ENCODE measurements at places on chromosomes 12 and 14. TPM values are rescaled to one million over a fixed set of nuclear protein-coding genes. Genes with fewer than 3 reads are reported as not detected.

- no peak for DNase-seq
Measured at GRCh38 chr14:100545359-100545758, 41.9 kb downstream of the BEGAIN start.

The LRP1-AS gene
- not detected for polyA plus RNA-seq

The CFAP54 gene
- not detected for polyA plus RNA-seq

DNA sequence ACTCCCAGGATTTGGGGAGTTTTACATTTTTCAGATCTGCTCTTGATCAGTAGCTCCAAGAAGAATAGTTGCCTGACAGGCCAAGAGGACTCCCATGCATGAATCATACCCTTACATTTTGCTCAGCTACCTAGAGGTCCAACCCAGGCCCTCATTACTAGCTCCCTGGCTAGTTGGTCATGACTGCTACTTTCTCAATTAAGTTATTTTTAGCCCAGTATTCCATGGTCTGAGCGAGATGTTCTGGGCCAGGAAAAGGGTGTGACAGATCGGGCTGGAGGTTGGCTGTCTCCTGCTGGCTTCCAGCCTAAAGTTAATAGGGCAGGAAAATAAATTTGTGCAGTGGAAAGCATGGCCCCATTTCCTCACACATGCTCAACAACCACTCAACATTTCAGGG lies 379.2 kb downstream of the GRIN2B start:
- DNase-seq: no peak

GRCh38 chr12:19624491-19624890 lies 185.2 kb downstream of the AEBP2 start:
- no peak for DNase-seq

The GNB3 gene
- 1.9 TPM for polyA plus RNA-seq

The IQSEC3 gene
- 0.30 TPM for polyA plus RNA-seq

DNA sequence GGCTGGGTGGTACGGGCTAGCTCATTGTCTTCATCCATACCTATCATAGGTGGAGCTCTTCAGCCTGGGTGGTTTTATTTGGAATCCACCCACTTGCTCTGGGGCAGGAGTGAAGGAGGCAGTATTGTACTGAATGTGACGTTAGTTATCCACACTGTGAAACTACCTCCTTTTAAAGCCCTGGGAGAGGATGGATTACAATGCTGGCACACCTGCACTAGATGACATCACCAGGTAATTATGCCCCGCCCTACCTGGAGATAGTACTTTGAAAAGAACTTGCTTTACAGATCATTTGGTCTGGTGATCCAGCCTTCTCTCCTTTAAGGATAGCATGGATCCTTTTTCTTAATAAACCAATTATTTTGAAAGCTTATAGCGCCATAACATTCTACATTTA lies 78.0 kb downstream of the B4GALNT3 start:
- DNase-seq: no peak

DNA sequence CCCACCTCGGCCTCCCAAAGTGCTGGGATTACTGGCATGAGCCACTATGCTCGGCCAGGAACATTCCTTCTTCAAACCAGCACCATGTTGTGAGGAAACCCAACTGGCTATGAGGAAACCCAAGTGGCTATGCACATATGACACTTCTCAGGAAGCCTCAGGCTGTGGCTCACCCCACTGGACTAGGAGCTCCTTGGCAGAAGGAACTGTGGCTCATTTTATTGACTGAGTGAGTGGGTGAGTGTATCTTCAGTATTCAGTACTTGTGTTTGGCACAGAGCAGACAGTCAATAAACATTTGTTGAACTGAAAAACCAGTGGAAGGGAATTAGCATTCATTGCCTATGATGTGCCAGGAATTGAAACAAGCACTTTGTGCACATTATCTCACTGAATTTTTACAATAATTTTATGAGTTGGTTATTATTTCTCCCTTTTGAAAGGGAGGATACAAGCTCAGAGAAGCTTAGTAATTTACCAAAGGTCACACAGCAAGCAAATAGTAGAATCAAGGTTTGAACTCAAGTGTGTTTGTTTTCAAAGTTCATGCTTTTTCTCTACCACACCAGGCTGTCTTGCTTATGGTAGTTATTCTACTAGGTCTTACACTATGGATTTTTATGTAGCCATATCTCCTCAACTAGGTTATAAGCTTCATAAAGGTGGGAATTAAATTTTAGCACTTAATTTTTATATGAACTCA lies 121.6 kb downstream of the VEZT start:
- DNase-seq: no peak

DNA sequence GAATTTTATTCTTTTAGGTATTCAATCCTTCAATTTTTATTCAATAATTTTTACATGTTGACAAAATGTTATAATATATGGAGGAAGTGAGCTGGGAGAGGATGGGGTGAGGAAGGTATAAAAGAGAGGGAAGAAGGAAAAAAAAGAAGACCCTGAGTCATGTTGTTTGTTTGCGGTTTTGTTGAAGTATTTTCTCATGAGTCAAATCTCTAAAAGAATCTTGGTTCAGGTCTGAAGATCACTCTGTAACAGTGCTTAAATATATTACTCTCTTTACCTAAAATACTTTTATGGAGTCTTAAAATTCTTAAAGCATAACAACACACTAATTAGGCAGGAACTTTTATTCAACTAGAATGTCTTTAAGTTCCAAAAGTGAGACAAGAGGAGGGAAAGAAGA lies 489.6 kb upstream of the GARIN6 start:
- DNase-seq: no peak

- DNase-seq: no peak
Measured at GRCh38 chr14:63692310-63693020, 35.4 kb downstream of the SGPP1 start.

The USP44 gene
- polyA plus RNA-seq: 0.06 TPM

The RAB3IP gene
- 18.4 TPM for polyA plus RNA-seq

DNA sequence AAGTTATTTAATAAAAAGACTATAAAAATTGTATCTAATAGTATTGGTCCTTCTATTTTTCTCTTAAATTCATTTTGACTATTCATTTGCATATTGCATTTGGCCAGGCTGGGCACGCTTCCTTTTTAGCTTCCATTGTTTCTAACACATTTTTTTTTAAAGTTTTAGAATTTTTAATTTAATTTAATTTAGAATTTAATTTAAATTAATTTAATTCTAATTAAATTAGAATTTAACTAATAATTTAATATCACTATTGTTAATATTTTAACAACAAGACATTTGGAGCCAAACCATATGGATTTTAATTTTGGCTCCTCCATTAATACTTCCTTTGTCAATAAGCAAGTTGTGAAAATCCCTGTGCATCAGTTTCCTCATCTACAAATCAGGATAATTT lies 856.9 kb upstream of the SEL1L start:
- DNase-seq: no peak

GRCh38 chr12:58761308-58761707 lies 159.0 kb downstream of the LRIG3 start:
- DNase-seq: no peak

The FAM222A gene
- polyA plus RNA-seq: 6.2 TPM

DNA sequence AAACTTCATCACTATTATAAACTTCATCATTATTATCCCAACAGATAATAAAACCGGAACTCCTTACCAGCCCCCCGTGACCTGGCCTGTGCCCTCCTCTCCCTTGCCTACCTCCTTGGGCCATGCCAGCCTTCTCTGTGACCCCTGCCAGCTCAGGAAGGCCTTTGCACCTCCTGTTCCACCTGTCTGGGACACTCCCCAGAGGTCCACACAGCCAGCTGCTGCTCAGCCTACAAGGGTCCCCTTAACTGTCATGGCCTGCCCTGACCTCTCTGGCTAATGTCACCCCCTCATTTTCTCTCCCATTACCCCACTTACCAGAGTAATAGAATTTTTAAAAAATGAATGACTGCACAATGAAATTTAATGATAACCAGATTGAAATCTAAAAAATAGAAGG lies 121.0 kb downstream of the NCOR2 start:
- DNase-seq: peak; percentile 1

- DNase-seq: no peak
Measured at GRCh38 chr14:32469388-32470160, 140.5 kb downstream of the AKAP6 start.

The ARHGEF25 gene
- 13.1 TPM for polyA plus RNA-seq

GRCh38 chr12:75658901-75659823 lies 147.8 kb upstream of the KRR1 start:
- no peak for DNase-seq

GRCh38 chr14:99575043-99576023 lies 28.7 kb downstream of the CCDC85C start:
- DNase-seq: peak; percentile 66

DNA sequence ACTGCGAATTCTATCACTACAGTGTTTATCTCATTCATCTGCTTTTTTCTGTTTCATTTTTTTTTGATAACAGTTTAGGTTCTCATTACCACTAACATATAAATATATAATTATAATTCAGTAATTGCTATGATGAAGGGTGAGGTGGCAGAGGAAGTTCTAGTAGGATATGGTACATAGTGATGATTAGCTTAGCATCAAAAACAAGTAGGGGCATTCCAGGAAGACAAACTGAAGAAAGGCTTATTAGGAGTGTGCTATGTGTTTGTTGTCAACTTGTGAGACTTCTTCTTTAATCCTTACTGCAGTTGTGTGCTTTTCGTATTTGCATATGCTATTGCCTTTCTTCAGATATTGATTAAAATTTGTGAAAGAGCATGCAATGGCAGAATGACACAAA lies 20.6 kb downstream of the FUT8 start:
- no peak for DNase-seq

- no peak for DNase-seq
Measured at GRCh38 chr12:65840793-65841670, 16.7 kb downstream of the HMGA2 start.

- DNase-seq: no peak
Measured at GRCh38 chr12:24919346-24920001, 29.4 kb downstream of the BCAT1 start.

- DNase-seq: no peak
Measured at GRCh38 chr12:38399711-38400206, 83.2 kb downstream of the ALG10B start.

- DNase-seq: no peak
Measured at GRCh38 chr12:93786656-93787397, 109.7 kb downstream of the CRADD start.

DNA sequence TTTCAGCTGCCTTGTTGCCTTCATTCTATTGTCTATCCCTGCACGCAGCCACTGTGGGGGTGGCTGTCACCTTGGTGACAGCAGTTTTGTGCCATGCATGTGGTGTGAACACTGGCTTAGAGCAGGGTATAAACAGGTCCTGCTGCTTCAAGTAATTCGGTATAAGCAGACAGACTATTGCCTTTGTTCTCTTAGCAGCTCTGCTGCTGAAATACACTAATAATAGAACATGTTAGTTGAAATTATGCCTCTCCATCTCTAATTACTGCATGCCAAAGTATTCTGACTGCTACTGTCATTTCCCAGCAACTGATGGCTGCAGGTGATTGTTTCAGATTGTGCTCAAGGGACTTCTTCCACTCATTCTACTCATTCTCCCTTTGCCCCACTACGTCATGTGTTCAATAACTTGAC lies 34.6 kb downstream of the PTPRO start:
- DNase-seq: no peak

DNA sequence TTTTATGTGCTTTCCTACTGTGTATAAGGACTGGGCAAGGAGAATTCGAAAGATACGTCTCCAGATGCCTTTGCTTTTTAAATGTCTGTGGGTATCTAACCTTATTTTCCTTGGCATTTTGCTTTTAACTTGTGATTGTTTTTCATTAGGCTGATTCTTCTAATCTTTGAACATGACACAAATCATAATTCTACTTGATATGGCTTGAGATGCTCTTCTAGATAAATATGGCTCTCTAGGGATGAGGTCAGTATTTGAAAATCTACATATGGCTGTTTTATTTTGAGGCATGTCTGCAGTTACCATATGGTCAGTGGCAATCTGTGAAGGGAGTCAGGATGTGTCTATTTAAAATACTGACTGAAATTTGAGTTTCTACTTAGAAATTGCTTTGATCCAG lies 139.2 kb downstream of the SLC2A13 start:
- no peak for DNase-seq

The LRCOL1 gene
- 0.17 TPM for polyA plus RNA-seq

The ST8SIA1 gene
- 1.3 TPM for polyA plus RNA-seq

The FZD10 gene
- polyA plus RNA-seq: 0.04 TPM

DNA sequence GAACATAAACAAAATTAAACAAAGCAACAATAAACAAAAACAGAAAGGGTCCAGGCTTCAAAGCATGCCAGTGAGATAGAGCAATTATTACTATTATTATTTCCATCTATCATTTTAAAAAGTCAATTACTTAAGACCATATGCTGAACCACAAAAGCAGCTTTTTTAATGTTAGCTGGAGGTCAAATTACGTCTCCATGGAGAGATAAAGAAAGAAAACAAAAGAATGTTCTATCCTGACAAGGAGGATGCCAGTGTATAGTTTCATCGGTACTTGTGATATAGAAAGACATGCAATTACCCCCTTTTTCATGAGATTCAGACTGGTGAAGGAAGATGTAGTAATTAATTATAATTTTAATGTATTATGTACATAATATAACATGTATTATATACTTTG lies 81.6 kb upstream of the DCN start:
- DNase-seq: no peak

DNA sequence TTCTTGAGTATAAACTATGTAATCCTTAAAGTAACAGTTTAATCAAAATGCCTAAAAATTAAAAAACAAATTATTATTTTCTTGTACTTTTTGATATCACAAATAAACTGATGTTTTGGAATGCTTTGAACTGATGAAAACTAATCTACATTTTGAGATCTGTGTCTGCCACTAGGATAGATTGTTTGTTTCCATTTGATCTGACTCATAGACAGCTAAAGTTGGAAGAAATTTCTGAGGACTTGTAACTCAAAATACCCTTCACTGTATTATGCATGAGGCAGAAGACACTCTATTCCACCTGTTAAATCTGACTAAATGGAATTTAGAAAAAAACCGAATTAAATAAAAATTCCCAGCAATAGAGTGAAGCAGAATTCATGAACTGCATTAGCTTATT lies 1400.0 kb upstream of the FLRT2 start:
- DNase-seq: no peak

GRCh38 chr12:65876898-65877721 lies 52.8 kb downstream of the HMGA2 start:
- no peak for DNase-seq

DNA sequence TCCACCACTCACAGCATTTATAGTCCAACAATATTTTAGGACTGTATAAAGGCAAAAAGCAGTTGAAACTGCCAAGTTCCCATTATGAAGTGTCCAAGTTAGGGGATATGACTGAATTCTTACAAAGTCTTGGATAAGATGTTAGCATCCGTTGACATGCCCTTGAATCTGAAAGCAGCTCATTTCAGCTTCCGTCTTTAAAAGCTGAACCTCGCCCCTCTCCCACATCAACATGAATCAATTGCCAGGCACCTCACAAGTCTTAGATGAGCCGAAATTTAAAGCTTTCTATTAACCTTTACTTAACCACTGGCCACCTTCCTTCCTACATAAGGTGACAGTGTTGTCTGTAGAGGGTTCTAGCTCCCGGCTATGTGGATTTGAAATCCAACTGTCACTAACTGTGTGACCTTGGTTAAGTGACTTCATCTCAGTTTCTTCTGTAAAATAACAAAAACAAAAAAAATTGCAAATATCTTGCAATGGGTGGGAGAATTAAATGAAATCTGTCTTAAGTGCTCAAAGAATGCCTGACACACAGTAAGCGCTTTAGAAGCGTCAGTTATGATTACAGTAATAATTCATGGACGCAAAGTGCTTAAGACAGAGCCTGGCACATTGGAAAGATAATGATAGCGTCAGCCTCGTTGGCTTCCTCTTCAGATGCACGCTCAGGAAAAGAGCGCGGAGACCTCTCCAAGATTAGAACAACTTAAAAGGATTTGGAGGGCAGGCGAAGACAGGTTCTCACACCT lies 1.2 kb downstream of the PPP1CC start:
- no peak for DNase-seq

GRCh38 chr12:62533755-62534107 lies 67.1 kb downstream of the MON2 start:
- DNase-seq: no peak

GRCh38 chr12:118625050-118625675 lies 248.8 kb downstream of the SUDS3 start:
- DNase-seq: peak; percentile 57
